ENCODE measurements at places on chromosomes 12 and 14.

DNA sequence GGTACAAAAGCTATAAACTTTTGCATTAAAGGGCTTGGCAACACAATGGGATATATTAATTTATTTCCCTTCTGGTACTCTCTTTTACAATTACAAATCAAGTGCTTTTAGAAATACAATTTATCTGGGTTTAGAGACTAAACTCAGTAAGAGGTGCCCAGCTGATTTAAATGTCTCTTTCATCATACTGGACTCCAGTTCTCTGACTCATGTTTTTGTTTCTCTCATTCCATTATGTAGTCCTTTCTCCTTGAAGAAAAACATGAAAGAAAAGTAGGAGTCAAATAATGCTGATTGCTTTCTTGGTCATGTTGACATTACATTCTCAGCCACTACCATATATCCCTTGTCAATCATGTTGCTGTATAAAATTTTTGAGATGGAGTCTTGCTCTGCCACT is 36.3 kb upstream of the CFL2 start:
- peak; percentile 7 for DNase-seq

GRCh38 chr14:50714450-50715073 is 46.5 kb upstream of the SAV1 start:
- DNase-seq, result peak; percentile 60

DNA sequence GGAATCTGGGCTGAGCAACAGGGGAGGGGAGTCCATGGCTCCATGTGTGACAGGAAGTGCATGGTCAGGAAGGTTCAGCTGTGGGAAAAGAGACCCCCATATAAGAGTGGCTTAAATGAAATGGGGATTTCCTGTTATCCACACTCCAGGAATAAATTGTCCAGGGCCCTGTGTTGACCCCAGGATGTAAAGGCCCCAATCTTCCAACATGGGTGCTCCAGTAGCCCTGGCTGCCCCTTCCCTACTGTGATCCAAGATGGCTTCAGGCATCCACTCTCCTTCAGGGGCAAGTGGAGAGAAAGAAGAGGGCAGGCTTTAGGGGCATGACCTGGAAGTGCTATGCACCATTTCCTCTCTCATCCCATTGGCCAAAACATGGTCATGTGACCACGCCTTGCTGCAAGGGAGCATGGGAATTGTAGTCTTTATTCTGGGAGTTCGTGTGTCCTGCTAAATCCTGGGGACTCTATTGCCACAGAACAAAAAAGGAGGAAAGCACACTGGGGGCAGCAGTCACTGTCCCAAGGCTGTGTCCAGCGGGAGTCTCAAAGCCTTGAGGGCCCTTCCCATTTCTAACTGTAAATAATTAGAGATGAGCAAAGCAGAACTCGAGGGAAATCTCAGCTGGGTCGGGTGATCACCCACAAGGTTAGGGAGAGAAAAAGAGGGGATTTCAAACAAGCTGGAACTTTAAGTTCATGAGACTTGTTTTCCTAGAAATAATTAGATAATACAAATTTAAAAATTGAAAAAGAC is 289.2 kb downstream of the ADGRD1 start:
- DNase-seq, result no peak

DNA sequence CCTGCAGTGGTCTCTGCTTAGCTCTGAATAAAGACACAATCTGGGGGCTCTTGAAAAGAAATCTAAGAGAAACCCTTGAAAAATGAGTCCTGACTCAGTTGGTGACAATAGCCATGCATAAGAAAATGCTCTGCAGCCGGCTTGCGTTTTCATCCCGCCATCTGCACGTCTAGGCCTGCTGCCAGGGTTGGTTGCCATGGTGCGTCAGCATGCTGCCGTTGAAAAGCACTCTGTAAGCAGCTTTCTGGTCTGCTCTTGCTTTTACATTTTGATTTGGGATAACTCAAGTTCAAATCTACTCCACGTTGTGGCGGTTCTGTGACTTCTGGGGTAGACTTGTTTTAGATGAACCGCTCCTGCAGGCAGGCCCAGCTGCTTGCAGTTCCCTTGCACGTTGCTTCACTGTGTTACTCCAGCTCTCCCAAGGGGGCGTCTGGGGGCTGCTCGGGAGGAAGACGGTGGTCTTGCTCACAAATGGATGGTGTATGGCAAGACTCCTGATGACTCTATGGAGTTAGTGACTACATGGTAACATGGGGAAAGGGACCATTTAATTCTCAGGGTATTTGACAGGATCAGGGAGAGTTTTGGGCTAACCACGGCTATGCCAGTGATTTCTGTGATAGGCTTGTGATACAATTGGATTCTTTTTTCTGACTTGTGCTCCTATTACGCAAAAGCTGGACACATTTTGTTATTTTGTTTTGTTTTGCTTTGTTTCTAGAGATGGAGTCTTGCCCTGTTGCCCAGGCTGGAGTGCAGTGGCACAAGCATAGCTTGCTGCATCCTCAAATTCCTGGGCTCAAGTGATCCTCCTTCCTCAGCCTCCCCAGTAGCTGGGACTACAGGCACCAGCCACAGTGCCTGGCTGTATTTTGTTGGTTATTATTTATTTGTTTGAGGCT is 15.8 kb downstream of the WNT5B start:
- peak; percentile 82 for DNase-seq

DNA sequence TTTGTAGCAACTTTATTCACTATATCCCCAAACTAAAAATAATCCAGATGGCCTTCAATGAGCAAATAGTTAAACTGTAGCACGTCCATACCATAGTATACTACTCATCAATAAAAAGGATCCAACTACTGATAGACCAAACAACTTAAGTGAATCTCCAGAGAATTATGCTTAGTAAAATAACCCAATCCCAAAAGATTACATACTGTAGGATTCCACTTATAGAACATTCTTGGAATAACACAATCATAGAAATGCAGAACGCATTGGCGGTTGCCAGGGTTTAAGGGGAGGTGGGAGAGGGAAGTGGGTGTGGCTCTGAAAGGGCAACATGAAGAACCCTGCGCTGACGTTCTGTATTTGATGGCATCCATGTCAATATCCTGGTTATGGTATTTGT is 28.6 kb downstream of the SNRPF start:
- DNase-seq, result no peak

DNA sequence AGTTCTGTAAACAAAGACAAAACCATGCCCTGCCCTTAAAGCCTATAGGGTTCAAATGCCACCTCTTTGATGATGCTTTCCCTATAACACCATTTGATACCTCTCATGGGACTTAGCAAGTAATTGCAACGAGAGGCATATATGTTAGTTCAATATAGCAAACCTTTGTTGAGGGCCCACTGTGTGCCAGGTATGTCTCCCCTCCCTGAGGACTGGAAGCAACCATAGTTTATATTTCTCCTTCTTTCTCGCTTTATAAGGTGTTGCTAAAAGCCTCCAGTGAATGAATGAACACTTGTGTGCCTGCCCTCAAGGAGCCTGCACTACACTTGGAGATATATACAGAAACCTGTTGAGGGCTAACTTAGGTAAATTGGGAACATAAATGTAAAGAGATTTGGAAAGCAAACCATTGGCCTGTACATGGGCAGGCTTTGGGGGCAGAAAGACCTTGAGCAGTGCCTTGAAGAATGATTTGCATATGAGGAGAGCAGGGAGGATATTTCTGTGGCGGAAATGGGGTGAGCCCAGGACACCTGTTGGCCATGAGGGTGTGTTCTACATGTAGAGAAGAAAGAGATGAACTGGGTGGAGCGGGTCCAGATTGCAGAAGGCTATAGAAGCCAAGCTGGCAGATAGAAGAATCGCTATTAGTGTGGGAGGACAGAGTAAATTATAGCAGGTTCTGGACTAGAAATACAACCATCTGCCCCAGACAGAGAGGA is 1.8 kb upstream of the CKAP4 start:
- no peak for DNase-seq

- no peak for DNase-seq
Observed at GRCh38 chr14:89408907-89409700, 7.9 kb downstream of the FOXN3 start.

DNA sequence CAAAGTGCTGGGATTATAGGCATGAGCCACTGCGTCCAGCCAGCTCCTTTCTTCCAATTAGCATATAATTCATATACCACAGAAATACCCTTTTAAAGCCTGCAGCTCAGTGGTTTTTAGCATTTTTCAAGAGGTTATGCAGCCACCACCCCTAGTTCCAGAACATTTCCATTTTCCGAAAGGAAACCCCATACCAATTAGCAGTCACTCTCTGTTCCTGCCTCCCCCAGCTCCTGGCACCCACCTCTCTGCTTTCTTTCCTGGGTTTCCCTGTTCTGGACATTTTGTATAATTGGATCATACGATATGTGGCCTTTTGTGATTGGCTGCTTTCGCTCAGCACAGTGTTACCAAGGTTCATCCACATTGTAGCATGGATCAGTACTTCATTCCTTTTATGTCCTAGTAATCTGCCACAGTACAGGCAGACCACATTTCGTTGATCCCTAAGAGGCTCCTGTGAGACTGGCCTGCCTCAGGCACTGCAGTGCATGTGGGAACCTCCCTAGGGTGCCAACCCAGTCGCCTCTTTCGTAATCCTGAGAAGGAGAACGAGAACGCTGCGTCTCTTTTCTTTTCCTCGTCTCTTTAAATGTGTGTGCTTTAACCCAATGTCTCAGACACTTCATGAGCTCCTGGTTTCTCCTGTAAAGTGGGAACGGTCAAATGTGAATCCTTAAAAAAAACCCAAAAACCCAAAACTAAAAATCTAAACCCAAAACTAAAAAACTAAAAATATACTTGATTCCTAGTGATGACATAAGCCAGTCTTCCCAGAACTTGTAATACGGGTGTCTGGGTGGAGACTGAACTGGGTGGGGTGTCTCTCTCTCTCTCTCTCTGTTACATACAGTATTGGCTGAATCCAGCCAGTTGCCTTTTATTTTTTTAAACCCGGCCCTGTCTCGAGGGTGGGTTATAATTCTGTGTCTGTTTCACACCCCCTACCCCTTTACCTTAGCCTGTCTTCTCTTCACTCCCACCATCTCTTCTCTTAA is 14.7 kb downstream of the AACS start:
- DNase-seq, result no peak

DNA sequence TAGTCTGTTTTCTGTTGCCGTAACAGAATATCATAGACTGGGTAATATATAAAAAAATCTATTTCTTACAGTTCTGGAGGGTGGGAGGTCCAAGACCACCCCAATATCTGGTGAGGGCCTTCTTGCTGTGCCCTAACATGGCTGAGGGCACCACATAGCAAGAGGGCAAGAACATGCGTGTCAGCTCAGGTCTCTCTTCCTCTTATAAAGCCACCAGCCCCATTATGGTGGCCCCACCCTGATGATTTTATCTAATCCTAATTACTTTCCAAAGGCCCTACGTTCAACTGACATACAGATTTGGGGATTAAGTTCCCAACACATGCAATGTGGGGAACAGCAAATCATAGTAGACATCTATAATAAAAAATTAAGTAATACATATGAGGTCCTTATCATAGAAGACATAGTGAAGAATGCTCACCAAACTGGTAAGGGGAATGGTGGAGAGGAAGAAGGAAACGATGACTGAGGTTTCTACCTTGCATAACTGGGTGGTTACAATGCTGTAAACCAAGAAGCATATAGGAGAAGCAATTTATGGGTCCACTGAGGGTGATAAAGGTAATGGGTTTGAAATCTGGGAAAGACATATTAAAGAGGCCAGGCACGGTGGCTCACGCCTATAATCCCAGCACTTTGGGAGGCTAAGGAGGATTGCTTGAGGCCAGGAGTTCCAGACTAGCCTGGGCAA is 27.0 kb downstream of the BTBD7 start:
- DNase-seq, result no peak

DNA sequence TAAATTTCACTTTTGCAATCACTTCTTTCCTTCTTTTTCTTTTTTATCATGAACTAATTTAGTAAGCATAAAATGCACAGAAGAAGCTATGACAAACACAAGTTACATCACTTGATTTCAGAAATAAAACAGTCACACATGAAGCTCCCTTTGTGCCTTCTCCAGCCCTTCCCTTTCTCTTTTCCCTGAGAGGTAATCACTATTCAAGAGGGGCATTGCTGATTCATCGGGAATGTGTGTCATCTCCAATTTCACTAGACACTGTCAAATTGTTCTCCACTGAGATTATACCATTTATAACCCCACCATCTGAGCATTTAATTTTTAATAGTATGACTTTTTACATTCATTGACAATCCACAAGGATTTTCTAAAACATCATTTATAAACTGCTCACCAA is 91.6 kb upstream of the PTPRQ start:
- no peak for DNase-seq

DNA sequence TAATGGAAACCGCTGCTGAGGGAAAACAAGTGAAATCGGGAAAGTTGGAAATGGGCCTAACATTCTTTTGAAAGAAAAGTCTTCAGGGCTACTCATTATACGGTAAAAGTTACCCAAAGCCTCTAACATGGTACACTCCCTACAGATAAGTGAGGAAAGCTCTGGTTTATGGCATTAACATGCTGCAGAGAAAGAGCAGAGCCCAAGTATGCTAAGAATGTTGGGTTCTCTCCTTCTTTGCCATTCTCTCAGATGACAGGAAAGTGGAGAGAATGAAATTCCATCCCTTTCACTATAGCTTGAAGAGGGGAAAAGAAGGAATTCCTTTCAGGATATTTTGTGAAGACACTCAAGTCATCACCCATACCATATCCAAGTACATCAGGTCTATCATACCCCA is 348.0 kb downstream of the SEC23A start:
- no peak for DNase-seq

GRCh38 chr12:119727600-119728443 is 59.9 kb downstream of the PRKAB1 start:
- no peak for DNase-seq

- DNase-seq, result no peak
Observed at GRCh38 chr14:104873380-104874055, 8.4 kb downstream of the CEP170B start.

DNA sequence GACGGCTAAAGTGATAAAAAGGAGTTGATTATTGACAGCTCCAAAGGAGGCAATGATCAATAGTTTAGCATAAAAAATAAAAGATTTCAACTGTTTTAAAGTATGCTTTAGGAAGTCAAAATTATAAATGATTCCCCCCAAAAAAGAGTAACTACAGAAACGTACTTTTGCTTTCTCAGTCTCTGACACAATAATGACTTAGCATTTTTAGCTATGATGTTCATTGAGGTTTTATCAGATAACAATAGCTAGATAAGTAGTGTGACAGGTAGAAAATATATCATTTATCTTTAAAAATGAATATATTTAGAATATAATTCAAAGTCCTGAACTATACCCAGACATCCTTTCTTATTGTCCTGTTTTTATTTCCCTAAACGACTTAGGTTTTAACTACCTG is 352.9 kb downstream of the SOX5 start:
- DNase-seq, result no peak

DNA sequence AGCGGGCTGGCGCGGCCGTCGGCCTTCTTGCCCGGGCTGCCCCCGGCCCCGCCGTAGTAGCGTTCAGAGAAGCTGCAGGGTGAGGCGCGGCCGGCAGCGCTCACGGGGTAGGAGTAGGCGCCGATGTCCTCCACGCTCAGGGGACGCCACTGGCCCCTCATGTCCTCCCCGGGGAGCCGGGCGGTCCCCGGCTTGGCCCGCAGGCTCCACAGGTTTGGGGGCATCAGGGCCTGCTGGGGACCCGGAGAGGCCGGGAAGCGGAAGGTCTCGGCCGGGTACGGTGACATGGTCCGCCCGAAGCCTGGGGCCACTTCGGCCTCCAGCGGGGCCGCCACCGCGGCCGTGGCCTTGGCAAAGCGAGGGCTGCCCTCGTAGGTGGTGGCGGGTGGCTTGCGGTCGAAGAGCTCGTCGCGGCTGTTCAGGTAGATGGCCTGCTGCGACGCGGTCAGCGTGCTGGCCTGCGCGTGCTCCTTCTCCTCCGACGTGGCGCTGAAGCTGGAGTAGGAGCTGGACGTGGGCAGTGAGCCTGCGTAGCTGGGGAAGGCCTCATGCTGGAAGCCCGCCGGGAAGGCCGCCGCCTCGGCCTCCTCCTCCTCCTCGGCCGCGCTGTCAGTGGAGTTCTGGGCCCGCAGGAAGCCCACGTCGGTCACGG is 48.7 kb downstream of the BEGAIN start:
- DNase-seq, result no peak
